ENCODE measurements at places on chromosomes 3 and 15.

GRCh38 chr3:50179710-50180109 lies 11.7 kb upstream of the GNAT1 start:
- no peak for DNase-seq

- no peak for DNase-seq
These were observed 946.7 kb downstream of the NAALADL2 start for GRCh38 chr3:175805825-175806224.

DNA sequence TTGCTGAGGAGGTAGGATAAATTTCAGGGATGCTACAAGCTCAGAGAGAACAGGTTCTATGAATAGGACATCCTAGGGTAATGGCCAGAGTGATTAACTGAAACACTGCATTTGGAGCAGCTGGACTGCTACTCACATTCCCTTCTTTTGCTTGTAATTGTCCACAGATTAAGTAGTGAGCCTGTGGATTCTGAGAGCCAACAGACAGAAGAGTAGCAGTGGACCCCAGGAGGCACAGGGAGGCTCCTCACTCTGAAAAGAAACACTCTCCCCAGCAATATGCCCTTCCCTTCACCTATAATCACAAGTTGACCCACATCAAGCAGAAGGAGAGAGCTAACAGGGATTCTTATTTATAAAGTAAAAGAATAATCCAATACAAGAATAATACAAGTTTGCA lies 10.6 kb upstream of the RFX7 start:
- DNase-seq = no peak

DNA sequence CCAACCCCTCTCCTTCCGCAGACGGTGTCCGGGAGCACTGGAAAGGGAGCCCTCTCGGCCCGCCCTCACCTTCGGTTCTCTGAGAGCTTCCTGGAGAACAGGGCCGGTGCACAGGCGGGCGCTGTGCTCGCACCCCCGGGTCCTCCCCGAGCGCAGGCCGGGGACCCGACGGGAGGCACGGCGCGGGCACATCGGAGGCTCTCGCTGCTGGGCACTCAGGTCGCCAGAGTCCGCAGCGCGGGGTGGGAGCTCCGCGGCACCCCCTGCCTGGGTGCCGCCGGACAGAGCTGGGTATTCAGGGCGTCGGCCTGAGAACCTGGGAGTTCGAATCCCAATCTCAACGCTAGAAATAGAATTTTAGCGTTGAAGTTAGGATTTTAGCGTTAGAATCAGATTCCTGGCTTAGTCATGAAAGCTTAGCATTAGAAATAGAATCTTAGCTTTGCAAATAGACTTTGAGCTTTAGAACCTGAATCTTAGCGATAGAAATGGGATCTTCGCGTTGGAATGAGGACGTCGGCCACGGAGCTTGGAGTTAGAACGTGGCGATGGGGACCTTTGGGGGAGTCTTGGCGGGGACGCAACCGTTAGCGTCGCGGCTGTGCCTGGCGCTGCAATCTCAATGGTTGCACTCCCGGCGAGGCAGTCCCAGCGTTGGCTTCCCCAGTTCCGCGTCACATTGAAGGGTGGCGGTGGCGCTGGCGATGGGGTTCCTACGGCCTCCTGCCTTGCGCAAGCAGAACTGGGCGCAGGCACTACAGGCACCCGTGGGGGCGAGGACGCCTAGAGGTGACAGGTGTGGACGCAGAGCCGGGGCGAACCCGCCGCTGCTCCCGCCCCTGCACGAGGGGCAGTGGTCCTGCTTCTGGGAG lies 549 bp downstream of the TRH start:
- DNase-seq = no peak

- DNase-seq = no peak
These were observed 91.0 kb downstream of the SMAD3 start for GRCh38 chr15:67156426-67156825.

- no peak for DNase-seq
These were observed 1.5 kb downstream of the IGSF10 start for GRCh38 chr3:151459358-151459757.

- no peak for DNase-seq
These were observed 116.7 kb downstream of the DLG1 start for GRCh38 chr3:197181741-197182140.

DNA sequence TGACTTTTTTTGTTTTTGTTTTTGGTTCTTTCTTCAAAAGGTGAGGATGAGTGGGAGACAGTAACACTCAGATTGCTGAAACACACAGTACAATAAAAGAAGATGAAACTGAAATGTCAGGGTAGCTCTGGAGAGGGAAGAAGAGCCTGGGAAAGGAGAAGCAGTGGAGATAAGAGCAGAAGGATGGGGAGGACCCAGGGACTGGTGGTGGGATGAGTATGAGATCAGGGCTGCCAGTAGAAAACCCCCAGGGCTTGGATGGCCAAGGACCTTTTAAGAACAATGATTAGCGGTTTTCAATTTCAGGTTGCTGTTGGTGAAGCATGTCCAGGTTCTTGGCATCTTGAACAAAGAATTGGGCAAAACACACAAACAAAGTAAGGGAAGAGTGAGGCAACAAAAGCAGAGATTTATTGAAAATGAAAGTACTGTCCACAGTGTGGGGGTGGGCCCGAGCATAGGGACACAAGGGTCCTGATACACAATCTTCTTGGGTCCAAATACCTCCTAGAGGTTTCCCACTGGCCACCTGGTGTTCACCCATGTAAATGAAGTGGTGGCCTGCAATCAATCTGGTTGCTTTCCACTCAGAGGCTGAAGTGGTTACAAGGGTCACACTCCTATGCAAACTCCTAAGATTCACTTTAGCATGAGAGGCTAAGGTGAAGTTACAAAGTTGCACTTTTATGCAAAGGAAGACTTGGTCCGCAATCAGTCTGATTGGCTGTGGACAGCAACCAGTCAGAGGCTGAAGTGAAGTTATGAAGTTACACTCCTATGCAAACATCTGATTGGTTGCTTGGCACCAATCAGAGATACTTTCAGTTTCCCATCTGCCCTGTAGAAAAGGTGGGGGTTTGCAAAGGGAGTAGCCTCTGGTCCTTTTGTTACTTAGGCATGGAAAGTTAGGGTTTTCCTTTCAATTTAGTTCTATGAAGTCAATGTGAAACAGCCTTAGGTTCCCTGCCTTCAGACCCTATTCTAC lies 26.1 kb upstream of the MFSD1 start:
- DNase-seq = no peak

- DNase-seq = no peak
These were observed 82.9 kb downstream of the HES1 start for GRCh38 chr3:194218646-194219453.
